ENCODE measurements at places on chromosomes 2 and 18. TPM values are rescaled to one million over a fixed set of nuclear protein-coding genes. Genes with fewer than 3 reads are reported as not detected.
A peak's percentile ranks its signal among the peaks of the same experiment; 100 is the strongest.

DNA sequence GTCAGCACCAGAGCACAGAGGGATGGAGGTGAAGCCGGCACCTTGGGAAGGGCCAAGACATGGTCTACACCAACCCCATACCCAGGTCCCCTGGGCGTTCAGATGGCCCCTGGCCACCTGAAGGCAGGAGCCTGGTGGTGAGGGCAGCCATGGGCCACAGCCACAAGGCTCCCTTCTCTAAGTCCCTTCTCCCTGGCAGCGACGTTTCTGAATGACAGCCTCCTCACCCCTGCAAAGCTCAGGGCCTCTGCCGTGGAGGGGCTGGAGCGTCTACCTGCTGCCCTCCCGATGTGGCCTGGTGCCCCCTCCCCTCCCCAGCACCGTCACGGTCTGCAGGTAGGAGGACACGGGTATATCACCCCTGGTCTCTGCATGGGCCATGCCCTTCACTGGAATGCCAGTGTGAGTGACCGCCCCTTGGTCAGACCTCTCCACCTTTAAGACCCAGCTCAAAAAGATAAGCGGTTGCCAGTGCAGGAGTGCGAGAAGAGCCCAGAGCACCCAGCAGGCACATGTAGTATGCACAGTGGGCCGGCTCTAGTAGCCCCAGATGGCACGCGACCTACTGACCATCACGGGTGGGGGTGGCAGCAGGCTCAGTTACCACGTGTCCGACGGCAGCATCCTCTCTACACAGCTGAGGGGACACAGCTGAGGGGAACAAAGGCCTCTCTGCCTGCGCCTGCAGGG is 46.6 kb downstream of the HS6ST1 start:
- ATAC-seq: no peak

GRCh38 chr2:124708661-124709060 is 683.6 kb downstream of the CNTNAP5 start:
- ATAC-seq: no peak

GRCh38 chr2:176111309-176111663 is 4.2 kb downstream of the HOXD11 start:
- ATAC-seq: no peak

DNA sequence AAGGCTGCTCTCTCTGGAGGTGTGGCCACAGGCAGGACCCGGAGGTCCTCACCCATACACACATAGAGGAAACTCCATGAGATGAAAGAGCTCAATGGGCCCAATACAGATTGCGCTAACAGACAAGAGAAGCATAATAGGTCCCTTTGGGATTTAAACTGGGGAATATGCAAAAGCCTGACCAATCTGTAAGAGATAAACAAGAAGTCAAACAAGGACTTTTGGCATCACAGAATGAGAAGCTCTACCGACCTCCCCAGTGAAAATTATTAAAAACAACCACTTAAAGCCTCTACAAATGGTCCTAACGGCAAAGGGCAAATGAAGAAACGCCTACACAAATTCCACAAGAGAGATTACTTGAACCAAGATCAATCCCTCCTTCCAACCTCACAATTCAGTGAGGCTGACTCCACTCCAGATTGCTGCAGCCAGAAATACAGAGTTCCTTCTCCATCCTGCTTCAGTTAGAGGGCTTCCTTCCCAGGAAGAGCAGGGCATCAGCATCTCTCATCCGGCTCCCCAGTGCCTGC is 10.8 kb downstream of the IWS1 start:
- peak; percentile 22 for ATAC-seq

- ATAC-seq: no peak
Observed at GRCh38 chr18:35158728-35159450, 81.9 kb upstream of the ZNF397 start.

GRCh38 chr18:49067071-49067470 is 116.3 kb upstream of the SMAD7 start:
- no peak for ATAC-seq

GRCh38 chr2:105578166-105578565 is 166.5 kb upstream of the NCK2 start:
- ATAC-seq: no peak

DNA sequence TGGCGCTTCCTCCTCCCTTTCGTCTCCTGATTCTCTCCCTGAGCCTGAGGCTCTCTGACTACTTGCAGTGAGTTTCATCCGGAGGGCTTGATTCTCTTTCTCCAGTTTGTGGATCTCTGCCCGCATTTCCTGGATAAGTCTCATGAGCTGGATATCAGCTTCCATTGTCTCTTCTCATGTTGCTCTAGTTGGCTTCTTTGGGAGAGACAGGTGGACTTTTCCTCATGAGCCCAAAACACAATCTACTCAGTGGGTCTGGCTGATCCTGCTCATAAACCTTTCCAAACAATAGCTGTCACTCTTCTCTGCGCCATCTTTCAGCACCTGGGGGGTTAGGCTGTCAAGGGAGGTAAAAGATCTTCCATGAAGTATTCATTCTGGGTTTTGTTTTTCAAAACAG is at the start of gene CCDC195:
Gene CCDC195 (minus strand): TSS at position 165 of the 400 bp plus-strand sequence. CDS start 0 bp downstream, at position 165.
- ATAC-seq: no peak

DNA sequence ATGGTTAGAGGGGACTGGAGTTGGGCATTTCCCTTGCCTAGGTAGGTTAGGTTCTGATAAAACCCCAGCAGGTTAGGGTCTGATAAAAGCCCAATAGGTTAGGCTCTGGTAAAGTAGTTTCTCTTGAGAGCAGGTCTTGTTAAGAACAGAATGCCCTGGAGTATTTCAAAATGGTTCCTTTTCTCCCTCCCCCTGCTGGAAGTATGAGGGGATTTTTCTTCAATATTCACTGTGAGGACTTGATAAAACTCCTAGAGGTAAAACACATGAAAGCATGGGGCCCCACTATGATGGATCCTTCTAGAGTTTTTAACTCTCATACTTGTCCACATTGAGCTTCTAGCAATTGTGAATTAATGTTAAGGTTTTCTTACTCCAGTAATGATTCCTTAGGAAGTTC is 27.6 kb downstream of the ANKAR start:
- ATAC-seq: no peak

DNA sequence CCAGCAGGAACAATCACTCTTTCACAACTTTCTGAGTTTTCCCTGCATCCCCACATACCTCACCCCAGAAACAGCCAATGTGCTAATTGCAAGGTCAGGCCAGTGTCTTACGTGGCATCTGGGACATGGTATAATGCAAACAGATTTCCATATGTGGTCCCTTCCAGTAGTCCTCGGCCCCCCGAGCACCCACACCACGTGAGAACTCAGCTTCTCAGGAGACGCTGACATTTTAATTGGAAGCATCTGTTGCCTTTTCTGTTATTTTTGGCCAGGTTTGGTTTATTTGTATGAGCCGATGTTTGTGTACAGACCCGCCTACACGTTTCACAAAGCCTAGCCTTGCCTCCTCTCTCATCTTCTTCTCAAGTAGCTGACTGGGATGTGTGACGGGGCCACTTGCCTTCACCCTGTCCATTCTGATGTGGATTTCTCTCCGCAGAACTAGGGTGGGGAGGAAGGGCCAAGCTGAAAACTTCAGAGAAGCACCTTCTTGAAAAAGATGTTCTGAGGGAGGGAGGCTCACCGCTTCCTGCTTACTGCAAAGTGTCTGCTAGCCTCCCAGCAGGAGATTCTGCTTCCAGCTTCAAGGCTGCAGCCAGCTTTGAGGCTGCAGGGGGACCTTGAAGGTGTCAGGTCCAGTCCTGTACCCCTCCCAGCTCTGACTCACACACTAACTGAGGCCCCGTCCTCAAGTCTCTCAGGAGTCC is 109.6 kb upstream of the SLC14A2 start:
- ATAC-seq: no peak

- ATAC-seq: no peak
Observed at GRCh38 chr2:19251554-19251953, 106.9 kb downstream of the OSR1 start.

GRCh38 chr2:69065735-69066336 is 52.9 kb downstream of the ANTXR1 start:
- ATAC-seq: no peak

GRCh38 chr18:49172246-49172645 is 221.5 kb upstream of the SMAD7 start:
- ATAC-seq: no peak

DNA sequence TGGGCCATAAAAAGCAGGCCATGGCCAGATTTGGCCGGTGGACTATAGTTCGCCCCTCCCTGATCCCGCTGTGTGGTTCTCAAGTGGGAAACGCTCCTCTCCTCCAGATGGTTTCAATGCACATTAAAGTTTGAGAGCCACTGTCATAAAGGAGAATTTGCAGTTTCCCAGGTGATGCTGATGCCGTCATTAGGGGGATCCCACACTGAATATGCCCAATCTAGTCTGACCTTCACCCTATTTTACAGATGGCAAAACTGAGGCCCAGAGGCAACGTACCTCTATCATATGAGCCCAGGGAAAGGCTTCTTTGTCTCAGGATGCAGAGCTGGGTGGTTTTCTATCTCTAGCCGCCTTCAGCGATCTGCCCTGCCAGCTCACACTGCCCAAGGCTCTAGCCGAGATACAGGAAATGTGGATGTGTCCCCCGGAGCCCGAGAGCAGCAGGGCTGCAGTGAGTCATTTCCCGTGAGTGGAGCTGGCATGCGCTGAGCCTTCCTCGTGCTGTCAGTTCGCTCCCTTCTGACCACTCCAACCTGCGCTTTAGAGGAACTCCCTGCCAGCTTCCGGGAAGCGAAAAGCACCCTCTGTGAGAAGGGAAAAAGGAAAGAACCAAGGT is 116.2 kb downstream of the SMAD7 start:
- ATAC-seq: peak; percentile 79

- ATAC-seq: no peak
Observed at GRCh38 chr2:225422145-225422544, 22.6 kb downstream of the NYAP2 start.

DNA sequence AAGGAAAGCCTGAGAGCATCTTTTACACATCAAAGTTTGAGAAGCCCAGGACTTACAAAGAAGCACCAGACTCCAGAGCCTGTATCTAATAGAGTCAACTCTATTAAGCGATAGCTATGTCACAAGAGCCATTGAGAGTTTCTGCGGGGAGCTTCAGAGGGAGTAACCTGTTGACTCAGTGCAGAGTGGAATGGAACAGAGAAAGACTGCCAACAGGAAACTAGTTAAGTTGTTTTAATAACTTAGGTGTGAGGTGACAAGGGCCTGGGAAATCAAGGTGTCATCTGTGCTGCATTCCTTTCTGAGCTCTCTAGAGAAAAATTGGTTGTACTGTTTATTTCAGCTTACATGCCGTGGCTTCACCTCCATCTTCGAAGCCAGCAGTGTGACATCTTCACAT is 513.8 kb upstream of the POU3F3 start:
- ATAC-seq: no peak

DNA sequence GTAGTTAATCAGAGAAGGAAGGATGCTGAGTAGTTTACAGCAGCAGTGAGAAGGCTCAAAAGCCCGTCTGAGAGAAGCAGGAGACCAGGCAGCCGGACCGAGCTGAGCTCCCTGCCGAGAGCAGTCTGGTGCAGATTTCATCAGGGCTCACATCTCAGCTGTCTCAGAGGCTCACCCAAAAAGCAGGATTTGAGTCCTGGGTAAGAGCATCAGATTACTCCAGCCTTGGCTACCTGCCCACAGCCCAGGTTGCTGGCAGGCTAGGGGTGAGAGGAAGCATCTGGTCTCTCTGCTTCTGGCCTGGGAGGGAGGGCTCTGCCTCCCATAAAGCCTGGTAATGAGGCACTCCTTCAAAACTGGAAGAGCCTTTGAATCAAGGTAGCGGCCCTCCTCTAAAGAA is 140.5 kb downstream of the ST6GAL2 start:
- ATAC-seq: no peak

DNA sequence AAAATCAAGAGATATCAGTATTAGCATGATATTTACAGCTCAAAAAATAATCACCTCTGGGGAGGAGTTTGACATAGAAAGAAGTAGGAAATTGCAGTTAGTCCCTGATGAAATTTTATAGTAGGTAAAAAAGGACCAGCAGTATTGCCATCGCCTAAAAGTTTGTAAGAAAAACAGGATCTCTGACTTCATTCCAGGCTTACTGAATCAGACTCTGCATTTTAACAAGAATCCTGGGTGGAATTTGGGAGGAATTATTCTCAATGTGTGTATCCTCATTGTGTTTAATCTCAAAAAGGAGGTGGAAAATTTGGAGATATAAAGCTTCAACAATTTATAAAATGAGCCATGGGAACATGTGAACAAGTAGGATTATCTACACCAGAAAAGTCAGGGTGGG is 31.2 kb upstream of the STAT1 start:
- no peak for ATAC-seq

- no peak for ATAC-seq
Observed at GRCh38 chr2:70823249-70823648, 2.9 kb upstream of the CLEC4F start.

DNA sequence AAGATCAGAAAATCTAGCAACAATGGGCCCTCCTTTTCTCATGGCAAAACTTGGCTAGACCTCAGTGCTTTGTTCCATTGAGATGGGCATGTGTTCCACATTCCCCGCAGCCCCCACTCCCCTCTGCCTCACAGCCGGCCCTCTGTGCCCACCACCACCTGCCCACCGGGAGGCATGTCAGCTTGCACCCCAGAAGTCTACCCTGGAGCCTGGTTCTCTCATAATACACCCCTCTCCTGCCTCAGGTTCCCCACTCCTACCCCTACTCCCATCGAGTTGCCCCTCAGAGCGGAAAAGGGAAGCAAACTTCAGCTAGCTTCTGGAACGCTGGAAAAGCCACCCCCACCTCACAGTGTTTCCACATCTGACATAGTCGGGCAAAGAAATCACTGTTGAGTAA is 219.0 kb downstream of the ANAPC1 start:
- no peak for ATAC-seq

- no peak for ATAC-seq
Observed at GRCh38 chr18:28669165-28669564, 492.2 kb upstream of the CDH2 start.

GRCh38 chr2:113996671-113997594 is 107.0 kb downstream of the ACTR3 start:
- ATAC-seq: no peak

DNA sequence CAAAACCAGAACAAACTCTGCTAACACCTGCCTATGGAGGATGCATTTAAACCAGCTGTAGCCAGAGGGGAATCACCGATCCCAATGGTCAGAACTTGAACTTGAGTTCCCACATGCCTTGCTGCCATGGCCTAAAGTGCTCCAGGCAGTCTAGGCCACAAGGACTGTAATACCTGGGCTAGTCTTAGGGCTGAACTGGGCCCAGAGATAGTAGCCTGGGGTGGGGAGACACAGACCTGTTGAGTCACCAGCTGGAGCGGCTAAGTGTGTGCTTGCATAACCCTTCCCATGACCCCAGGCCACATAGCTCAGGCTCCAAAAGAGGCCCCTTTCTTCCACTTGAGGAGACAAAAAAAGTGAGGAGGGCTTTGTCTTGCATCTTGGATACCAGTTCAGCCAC is 515.0 kb upstream of the DDX18 start:
- ATAC-seq: no peak

The TEKT4 gene
- total RNA-seq: not detected

The CRACDL gene
- 2.4 TPM for total RNA-seq

The DSG4 gene
- total RNA-seq: not detected

The GKN1 gene
- not detected for total RNA-seq

The NRP2 gene
- total RNA-seq: 429 TPM

The ALPI gene
- total RNA-seq: not detected

The LYG2 gene
- not detected for total RNA-seq

The TSPYL6 gene
- total RNA-seq: 0.31 TPM

The KIAA2012 gene
- not detected for total RNA-seq

The ATOH8 gene
- total RNA-seq: 34.5 TPM

The MROH2A gene
- not detected for total RNA-seq

The ABCG8 gene
- total RNA-seq: not detected

The FASTKD2 gene
- 41.2 TPM for total RNA-seq

The CFAP65 gene
- not detected for total RNA-seq
